Activated T-cell treated with anti-CD3 and anti-CD28 coated beads, Interleukin-2, amount 50 U/mL, for 24 hours (primary cell): ENCODE measurements at places on chromosomes 5 and 9.

- no peaks in the 10 kb centered on the region for H3K27me3 ChIP-seq
- no peaks in the 10 kb centered on the region for H3K4me1 ChIP-seq
- no peak for DNase-seq
- no peak overlapping the region for H3K4me3 ChIP-seq
These were observed 1161.7 kb upstream of the DMAC1 start for GRCh38 chr9:8961186-8961851.

GRCh38 chr9:128600099-128600498 is 47.7 kb downstream of the SPTAN1 start:
- peak overlapping the region; percentile 78 for H3K27ac ChIP-seq
- no peaks in the 10 kb centered on the region for H3K27me3 ChIP-seq
- peaks cover 88% of the 10 kb centered on the region for H3K36me3 ChIP-seq

DNA sequence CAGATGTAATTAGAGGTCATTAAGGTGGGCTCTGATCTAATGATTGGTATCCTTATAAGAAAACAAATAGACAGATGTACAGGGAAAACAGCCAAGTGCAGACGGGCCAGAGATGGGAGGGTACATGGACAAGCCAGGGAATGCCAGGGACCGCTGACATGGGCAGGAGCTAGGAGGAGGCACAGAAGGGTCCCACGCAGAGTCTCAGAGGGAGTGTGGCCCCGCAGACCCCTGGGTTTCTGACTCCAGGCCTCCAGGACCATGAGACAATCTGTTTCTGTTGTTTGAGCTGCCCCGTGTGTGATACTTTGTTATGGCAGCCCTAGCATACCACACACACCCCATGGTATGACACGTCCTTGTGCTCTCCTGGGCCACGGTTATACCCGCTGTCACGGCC is 29.1 kb downstream of the GADD45G start:
- no peaks in the 10 kb centered on the region for H3K36me3 ChIP-seq
- H3K4me1 ChIP-seq: peaks cover 3% of the 10 kb centered on the region
- H3K27me3 ChIP-seq: no peaks in the 10 kb centered on the region
- no peak overlapping the region for H3K27ac ChIP-seq

DNA sequence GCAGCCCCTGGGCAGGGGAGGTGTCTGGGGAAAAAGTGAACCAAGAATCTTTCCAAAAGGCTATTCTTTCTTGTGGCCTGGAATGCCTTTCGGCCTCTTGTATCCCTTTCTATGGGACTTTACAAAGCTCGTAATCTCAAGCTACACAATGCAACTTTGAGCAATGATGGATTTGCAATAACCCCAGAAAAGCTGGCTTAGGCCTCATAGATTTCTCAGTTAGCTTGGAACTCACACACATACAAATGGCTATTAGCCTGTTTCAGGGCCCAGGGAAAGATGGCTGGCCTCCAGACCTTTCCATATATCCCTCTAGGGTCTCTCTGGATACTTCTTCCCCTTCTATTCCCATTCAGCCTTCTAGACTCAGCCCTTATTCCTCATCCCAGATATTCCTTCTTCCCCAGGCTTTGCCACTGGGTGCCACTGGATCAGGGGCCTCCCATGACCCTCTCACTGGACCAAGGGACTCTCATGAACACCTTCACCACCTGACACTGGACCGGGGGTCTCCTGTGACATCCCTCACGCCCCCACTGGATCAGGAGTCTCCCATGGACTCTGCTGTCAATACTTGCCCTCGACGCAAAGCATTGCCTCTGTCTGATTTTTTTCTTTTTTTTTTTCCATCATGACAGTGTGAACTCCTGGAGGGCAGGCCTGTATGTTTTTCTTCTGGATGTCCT is 59.5 kb downstream of the RAD23B start:
- H3K4me1 ChIP-seq: peaks cover 11% of the 10 kb centered on the region
- no peaks in the 10 kb centered on the region for H3K27me3 ChIP-seq
- H3K4me3 ChIP-seq: no peak overlapping the region
- H3K36me3 ChIP-seq: peaks cover 17% of the 10 kb centered on the region
- DNase-seq: no peak

DNA sequence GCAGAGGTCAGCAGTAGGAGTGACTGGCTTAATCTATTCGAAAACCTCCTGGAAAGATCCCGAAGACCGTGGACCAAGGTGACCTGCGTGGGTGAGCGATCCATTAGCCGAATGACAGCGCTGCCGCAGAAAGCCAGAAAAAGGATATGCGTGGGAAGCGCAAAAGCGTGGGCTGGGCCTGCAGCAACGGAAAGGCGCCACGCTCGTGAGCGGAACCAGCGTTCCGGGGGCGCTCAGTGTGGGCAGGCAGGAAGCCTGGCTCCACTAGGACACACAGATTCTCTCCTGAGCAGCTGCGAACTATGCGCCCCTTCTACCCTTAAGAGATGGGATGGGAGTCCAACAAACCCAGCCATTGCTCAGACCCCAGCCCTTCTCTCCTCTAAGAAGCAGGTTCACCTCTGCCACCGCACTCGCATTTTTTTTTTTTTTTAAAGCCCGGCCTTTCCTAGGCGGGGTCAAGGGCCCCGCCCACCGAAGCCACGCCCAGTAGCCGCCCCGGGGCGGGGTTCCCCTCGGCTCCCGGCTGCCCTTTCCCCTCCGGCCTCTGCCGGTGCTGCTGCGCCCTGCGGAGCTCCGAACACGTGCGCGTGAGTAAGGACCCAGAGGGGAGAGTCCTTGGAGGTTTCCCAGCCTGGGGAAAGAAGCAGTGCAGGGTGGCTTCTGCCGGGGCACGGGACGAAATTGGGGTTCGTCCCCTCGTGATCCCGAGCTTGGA is 19.8 kb upstream of the MATR3 start:
- H3K4me3 ChIP-seq: peak overlapping the region; percentile 98
- no peaks in the 10 kb centered on the region for H3K27me3 ChIP-seq
- H3K4me1 ChIP-seq: peaks cover 55% of the 10 kb centered on the region
- peaks cover 48% of the 10 kb centered on the region for H3K36me3 ChIP-seq
- peak; percentile 96 for DNase-seq

- peaks cover 86% of the 10 kb centered on the region for H3K36me3 ChIP-seq
- peaks cover 44% of the 10 kb centered on the region for H3K4me1 ChIP-seq
- no peak for DNase-seq
- no peaks in the 10 kb centered on the region for H3K27me3 ChIP-seq
- no peak overlapping the region for H3K4me3 ChIP-seq
These were observed 9.2 kb upstream of the MATR3 start for GRCh38 chr5:139284295-139284694.

GRCh38 chr5:86795659-86796058 is 177.9 kb downstream of the COX7C start:
- no peak overlapping the region for H3K4me3 ChIP-seq
- H3K27ac ChIP-seq: no peak overlapping the region
- H3K27me3 ChIP-seq: no peaks in the 10 kb centered on the region
- H3K36me3 ChIP-seq: no peaks in the 10 kb centered on the region
- DNase-seq: no peak
- no peaks in the 10 kb centered on the region for H3K4me1 ChIP-seq

- H3K4me1 ChIP-seq: no peaks in the 10 kb centered on the region
- H3K27me3 ChIP-seq: peaks cover 5% of the 10 kb centered on the region
- no peaks in the 10 kb centered on the region for H3K36me3 ChIP-seq
- no peak overlapping the region for H3K4me3 ChIP-seq
These were observed 120.2 kb upstream of the SLC25A48 start for GRCh38 chr5:135714126-135714894.

DNA sequence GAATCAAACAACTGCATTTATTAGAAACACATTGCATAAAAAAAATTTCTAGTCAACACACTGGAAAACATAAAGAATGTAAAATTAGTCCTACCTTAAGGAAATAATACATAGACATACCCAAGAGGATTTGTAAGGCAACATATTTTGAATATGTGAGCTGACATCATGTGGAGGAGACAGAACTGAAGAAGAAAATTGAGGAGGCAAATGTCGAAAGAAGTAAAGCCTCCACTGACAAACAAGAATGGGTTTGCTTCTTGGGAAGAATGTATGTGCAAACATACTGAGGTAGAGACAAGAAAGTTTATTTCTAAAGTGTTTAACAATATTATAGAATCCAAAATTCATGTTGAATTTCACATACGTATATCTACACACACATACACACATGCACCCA is 363.0 kb upstream of the PDE4D start:
- H3K36me3 ChIP-seq: no peaks in the 10 kb centered on the region
- H3K27ac ChIP-seq: no peak overlapping the region
- DNase-seq: no peak
- H3K4me3 ChIP-seq: no peak overlapping the region
- no peaks in the 10 kb centered on the region for H3K27me3 ChIP-seq
- H3K4me1 ChIP-seq: no peaks in the 10 kb centered on the region

DNA sequence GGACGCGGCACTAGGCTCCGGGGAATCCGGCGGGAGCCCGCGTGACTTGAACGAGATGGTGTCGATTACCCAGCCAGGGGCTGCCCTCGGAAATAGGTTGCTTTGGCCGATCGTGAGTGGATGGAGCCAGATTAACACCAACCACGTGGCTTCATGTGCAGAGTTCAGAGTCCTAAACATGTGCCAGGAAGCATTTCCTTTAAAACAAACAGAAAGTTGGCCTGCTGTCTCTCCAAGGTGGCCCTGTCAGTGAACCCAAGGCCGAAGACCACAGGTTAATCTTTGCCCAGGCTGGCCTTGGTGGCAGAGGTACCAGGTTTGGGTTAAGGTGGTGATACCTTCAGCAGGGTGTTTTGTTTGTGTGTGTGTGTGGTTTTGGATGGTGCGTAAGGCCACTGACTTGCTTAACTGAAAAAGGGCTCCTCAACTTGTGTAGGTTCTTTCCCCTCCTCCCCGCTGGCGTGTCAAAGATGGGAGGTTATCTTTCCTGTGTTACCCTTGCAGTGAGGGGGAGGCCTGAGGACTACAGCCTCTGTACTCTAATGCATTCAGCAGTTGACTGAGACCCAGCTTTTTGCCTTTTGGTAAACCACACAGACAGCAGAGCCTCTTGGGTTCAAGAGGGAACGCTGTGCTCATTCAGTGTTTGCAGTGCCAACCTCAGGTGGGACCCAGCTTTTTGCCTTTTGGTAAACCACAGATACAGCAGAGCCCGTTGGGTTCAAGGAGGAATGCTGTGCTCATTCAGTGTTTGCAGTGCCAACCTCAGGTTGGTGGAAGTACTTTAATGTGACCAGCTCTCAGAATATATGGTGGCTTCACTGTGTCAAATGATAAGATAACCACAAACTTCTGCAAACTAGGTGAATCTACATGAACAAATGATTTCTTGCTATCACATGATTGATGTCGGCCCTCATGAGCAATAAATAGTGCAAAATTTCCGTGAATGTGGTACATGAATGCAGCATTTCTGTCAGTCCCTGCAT is 1.4 kb downstream of the IQGAP2 start:
- H3K36me3 ChIP-seq: peaks cover 25% of the 10 kb centered on the region
- no peaks in the 10 kb centered on the region for H3K27me3 ChIP-seq
- DNase-seq: peak; percentile 80
- H3K27ac ChIP-seq: peak overlapping the region; percentile 94

- H3K27me3 ChIP-seq: no peaks in the 10 kb centered on the region
- no peak overlapping the region for H3K4me3 ChIP-seq
- DNase-seq: no peak
- H3K4me1 ChIP-seq: peaks cover 47% of the 10 kb centered on the region
- H3K36me3 ChIP-seq: no peaks in the 10 kb centered on the region
These were observed 3.6 kb downstream of the TMC1 start for GRCh38 chr9:72524820-72525540.
